ENCODE measurements at places on chromosomes 16 and 17. TPM values are rescaled to one million over a fixed set of nuclear protein-coding genes. Genes with fewer than 3 reads are reported as not detected.

DNA sequence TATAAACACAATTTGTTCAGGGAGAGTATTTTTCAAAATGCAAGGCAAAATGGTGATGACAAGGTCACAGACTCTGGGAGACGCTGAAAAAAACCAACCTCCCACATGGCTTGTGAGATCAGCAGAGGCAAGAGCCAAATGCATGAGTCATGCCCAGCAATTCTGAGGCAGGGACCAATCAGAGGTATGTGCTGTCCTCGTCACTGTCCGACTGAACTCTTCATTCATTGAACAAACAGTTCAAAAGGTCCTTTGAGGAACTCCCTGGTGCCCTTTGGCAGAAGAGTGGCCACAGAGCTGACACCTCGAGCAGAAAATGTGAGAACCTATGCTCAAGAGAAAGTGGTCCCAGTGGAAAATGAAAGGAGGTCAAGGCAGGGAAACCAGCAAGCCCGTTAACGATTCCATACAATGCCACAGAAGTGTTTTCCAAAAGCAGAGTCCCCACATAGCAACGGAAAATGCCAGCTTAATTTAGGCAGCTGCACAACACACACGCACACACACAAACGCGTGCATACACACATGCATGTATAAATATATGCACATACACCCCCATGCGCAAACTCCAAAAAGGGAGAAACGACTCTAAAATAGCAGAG, 50.9 kb downstream of the CDH11 start:
- no peaks in the 10 kb centered on the region for H3K4me1 ChIP-seq
- H3K27ac ChIP-seq, result no peak overlapping the region
- H3K27me3 ChIP-seq, result no peaks in the 10 kb centered on the region
- DNase-seq, result no peak
- H3K4me3 ChIP-seq, result no peak overlapping the region
- H3K36me3 ChIP-seq, result no peaks in the 10 kb centered on the region

DNA sequence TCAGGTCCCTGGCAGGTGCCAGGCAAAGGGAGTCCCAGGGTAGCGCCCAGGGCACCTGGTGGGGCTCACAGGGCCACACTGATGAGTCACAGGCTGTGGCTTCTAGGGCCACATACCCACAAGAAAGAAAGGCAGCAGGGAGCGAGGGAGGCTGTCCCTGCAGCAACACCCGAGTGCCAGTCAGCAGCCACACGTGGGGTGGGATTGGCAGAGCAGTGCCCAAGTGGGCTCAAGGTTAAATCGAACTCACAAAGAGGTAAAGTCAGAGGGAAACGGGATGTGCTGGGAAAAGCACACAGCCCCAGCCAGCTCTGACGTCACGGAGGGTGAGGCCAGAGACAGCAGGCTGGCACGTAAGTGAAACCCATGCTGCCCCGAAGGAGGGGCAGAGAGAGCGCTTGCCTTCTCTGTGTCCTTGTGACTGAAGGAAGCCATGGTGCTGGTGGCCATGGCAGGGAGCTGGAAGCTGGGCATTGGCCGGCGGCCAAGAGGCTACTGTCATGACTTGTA, 33.8 kb downstream of the FA2H start:
- no peak overlapping the region for H3K27ac ChIP-seq
- H3K4me3 ChIP-seq, result no peak overlapping the region
- no peaks in the 10 kb centered on the region for H3K4me1 ChIP-seq
- H3K27me3 ChIP-seq, result no peaks in the 10 kb centered on the region
- no peak for DNase-seq

TNFSF13 gene
- 101 TPM for total RNA-seq

ZNF385C gene
- 0.78 TPM for total RNA-seq

ITGB3 gene
- total RNA-seq, result 6.6 TPM
